ENCODE measurements at places on chromosomes 4 and X.
A peak's percentile ranks its signal among the peaks of the same experiment; 100 is the strongest.

GRCh38 chr4:54585321-54586000, 72.3 kb upstream of the KIT start:
- no peak for DNase-seq

DNA sequence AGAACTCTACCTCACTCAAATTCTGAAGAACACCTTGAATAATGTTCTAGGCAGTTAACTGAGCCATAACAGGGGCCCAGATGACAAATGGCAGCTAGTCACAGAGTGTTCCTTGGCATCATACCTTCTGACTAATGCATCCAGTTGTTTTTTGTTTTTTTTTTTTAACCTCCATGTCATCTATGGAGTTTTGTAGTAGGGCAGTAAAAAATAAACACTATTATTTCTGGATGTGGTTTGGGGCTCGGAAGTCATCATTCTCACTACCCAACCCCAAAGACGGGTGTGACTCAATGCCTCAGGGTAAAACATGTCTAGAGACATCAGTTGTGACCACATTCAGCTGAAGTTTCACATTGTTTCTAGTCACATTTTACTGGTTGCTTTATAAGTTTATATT, 31.2 kb upstream of the MCF2 start:
- no peak for DNase-seq

DNA sequence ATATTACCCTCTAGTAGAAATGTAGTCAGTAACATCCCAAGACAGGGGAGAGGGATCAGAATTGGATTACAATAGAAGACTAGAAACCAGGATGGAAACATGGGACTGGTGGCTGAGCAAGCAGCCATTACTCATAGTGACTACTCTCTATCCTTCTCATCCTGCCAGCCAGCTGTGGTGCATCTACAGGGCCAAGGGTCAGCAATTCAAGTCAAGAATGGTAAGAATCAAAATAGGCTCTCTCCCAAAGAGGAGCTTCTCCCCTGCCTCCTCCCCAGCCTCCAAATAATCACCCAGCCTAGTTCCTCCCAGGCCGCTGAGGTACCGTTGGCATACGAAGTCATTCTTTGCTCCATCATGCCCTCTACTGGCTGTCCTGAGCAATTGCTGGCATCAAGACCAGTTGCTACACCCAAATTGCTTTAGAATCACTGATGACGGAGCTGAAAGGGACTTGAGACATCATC, 19.4 kb downstream of the AWAT2 start:
- DNase-seq = peak; percentile 46

GRCh38 chr4:26432419-26432818, 57.9 kb downstream of the CCKAR start:
- DNase-seq = no peak

GRCh38 chrX:39283239-39283638, 482.0 kb downstream of the MID1IP1 start:
- DNase-seq = no peak

DNA sequence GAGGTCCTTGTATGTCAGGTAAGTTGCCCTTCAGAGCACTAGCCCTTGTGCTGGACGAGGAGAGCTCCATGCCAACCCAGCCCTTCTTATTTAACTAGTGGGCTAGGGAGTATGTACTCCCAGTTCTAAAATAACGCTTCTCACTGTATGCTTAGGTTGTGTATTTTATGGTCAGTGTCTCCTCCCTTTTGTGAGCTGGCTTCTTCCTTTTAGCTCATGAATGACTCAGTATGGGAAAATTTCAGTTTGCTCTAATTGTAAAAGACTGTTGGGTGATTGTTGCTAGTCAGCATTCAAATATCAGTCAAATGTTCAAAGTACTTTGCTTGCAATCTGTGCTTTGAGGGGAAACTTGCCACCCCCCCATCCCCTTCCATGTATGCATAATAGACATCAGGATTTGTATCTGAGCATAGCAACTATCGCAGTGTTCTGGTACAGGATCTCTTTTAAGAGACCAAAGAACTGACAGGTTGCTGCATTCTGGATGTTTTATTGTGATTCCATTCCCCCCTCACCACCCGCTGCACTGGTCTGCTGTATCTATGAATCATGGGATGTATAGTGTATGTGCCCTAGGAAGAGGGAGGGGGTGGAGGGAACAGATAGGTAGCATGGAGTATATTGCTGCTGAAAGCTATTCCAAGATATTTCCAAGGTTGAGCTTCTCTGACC, 34.7 kb downstream of the DLG3 start:
- no peak for DNase-seq

GRCh38 chr4:86152454-86152853, 207.4 kb downstream of the MAPK10 start:
- DNase-seq = no peak

DNA sequence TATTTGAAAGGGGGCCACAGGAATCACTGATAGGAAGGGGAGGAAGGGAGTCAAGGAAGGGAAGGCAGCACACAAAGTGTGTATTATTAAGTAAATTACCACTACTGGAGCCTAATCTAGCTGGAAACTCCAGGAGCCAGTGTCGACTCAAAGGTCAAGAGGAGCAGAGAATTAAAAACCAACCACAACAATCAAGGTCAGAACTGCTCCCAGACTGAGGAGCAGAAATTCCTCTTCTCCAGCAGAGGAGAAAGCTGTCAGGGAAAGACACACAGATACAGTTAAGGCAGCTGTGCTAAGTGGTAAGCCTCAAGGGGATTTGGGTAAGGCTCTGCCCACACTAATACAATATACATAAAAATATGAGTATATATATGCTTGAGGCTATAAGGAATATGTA, 87.5 kb upstream of the PTPN13 start:
- DNase-seq = no peak

- DNase-seq = no peak
These were observed 81.7 kb downstream of the CBR4 start for GRCh38 chr4:168928346-168928745.

DNA sequence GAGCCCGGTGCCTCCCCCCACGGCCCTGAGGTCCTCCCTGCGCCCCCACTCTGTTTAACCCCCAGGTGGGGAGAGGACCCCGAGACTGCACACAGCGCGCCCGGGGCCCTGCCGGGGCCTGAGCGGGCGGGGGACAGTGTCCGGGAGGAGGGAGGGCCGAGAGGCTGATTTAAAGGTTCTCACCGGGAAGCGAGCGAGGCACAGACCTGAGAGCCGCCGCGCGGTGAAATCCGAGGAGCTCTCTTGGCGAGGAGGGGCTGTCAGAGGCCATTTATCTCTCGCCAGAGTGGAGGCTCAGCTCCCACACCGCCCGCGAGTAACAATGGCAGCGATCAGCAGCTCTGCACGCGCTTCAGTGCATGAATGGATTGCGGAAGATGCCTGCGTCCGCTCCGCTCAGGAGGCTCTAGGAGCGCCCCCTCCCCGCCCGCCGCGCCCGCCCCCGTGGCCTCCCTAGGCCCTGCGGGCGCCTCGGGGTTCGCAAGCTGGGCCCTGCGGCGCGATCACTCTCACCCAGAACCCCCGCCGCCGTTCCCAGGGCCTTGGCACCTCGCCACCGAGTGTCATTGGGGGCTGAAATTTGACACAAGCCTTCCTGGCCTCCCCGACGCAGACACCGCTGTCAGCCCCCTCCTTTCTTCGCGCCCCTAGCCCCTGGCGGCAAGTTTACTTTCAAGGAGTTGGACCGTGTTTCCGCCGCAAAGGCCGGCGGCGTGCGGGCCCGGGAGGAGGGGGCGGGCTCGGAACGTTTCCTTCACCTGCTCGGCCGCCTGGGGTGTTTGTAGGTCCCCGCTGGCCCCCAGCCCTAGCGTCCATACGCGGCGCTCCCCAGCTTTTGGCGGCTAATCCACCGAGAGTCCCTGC, 48.7 kb upstream of the BCOR start:
- DNase-seq = no peak

DNA sequence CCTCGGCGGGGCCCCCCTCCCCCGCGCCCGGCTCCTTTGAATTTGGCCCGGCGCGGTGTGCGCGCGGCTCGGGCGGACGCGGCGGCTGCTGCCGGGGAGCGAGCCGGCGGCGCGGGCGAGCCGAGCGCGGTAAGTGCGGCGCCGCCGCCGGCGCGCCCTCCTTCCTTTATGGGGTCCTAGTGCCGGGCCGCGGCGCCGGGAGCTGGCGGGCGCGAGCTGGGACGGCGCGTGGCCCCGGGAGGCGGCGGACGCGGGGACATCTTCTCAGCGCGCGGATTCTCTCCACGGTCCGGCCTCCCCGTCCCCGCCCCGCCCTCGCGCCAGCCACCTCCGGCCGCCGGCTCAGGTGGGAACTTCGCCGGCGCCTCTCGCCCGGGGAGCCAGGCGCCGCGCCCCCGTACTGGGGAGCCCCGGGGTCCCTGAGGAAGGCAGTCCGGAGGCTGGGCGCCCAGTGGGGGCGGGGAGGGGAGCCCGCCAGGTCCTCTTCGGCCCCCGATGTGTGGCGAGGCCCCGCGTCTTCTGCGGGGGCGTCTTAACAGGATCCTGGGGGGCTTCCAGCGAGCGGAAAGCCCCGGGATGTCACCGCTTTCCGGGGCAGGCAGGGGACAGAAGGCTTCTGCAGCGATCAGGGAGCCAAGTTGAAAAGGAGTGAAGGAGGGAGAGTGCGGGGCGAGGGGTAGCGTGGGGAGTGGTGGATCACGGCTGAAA, 98.4 kb upstream of the TENM3 start:
- DNase-seq = no peak

- DNase-seq = no peak
These were observed 28.3 kb upstream of the HTRA3 start for GRCh38 chr4:8241211-8241779.

- DNase-seq = no peak
These were observed 26.7 kb downstream of the SH3RF1 start for GRCh38 chr4:169243825-169244609.

DNA sequence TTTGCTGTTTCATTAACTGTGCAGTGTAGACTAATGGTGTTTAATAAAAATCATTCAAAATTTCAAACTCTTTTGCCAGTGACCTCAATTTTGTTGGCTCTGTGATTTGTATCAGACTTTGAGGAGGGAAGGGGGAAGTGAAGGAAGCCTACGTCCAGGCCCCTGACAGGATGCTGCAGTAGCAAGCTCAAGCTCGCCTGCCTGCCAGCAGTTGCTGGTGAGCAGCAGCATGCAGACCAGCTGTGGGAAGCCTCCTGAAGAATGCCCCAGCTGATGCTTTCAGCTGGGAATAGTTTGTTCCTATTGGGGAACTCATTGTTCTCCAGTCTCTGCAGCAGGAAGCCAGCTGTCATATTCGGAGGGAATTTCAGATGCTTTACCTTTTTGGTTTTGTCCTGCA, 495.2 kb downstream of the AFF2 start:
- no peak for DNase-seq

DNA sequence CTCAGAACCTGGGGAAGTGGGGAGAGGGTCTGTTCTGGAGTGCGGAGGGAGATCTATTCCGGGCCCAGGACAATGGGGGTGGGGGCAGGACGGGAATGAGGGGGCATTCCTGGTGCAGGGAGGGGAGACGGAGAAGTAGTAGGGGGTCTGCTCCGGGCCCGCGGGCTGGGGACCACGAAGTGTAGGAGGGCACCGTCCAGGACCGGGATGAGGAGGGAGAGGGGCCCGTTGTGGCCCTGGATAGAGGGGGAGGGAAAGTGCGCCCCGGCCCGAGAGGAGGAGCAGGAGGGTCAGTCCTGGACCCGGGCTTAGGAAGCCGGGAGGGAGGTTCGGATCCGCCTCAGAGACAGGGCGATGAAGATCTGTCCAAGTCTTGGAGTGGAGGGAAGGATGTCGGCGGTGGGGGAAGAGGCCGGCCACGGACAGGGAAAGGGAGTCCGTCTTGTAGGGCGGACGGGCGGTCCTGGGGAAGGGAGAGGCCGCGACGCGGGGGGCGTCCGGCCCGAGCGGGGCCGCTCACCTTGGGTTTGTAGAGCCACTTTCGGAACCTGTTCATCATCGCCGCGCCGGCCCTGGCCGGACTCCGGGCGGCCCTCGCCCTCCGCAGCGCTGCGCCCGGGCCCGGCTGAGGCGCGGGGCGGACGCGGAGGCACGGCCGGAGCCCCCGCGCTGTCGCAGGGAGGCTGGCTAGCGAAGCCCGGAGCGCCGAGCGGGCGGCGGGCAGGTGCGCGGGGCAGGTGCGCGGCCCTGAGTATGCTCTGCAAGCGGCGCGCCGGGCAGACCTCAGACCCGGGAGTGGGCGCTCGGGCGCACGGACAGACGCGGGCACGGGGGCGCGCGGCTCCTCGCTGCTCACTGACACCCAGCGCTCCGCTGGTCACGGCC, at the start of gene ZFYVE28:
Gene ZFYVE28 (minus strand): TSS at position 881 of the 885 bp plus-strand sequence. CDS start 322 bp downstream, at position 559.
- no peak for DNase-seq

- DNase-seq = no peak
These were observed 49.7 kb downstream of the TMEM156 start for GRCh38 chr4:38982361-38983095.

DNA sequence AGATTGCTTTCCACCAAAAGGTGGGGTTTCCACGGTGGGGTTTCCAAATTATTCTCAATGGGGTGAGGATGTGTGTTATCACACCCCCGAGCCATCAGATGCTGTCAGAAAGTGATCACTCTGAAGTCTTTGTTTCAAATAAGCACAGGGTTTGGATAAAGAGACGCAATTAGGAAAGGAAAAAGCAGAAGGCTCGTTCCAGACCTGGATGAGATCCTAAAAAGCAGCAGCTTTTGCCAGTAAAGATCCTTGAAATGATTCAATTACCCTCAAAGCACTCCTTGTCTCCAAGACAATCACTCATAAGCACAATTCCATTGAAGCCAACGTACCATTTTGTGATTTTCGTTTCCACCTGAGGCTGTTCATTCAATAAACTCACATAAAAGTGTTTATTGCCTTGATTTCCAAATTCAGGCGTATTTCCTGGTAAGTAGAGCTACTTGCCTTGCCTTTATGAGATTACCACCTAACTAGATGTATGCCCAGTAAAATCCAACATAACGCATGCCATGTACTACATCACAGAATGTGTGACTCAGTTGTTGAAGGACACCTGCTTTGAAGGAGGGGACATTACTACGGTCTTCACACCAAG, 5.2 kb downstream of the F11 start:
- no peak for DNase-seq

Data from naive thymus-derived CD8-positive, alpha-beta T cell (primary cell).